ENCODE measurements at places on chromosomes 6 and 20. TPM values are rescaled to one million over a fixed set of nuclear protein-coding genes. Genes with fewer than 3 reads are reported as not detected.

EFCAB8 gene
- 1.1 TPM for total RNA-seq

PSMB8 gene
- total RNA-seq, result 39.3 TPM

FOXS1 gene
- 25.0 TPM for total RNA-seq

CENPW gene
- total RNA-seq, result 2.8 TPM

RGS17 gene
- total RNA-seq, result 0.31 TPM

BPIFB1 gene
- total RNA-seq, result 2.1 TPM

ECI2 gene
- 43.5 TPM for total RNA-seq

C6orf15 gene
- not detected for total RNA-seq

DNA sequence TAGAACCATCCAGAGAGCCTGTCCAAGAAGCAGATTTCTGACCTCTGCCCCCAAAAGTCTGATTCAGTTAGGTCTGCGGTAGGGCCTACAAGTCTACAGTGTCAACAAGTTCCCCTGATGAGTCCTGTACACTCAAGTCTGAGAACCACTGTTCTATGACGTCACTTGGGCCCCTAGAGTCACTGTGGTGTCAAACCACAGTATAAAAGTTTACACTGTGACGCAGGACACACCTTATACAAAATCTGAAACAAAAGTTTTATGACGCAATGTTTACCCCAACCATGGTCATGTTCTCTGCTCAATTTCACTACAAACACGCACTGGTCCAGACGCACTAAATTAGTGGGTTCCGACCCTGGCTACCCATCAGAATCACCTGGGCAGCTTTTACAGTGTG, 17.9 kb downstream of the SLA2 start:
- no peak for DNase-seq

GRCh38 chr6:26088344-26088743, 1.1 kb downstream of the HFE start:
- no peak for DNase-seq

GRCh38 chr6:137763886-137764285, 103.2 kb upstream of the TNFAIP3 start:
- no peak for DNase-seq

GRCh38 chr6:143721642-143722041, 43.9 kb downstream of the PHACTR2 start:
- DNase-seq, result no peak

DNA sequence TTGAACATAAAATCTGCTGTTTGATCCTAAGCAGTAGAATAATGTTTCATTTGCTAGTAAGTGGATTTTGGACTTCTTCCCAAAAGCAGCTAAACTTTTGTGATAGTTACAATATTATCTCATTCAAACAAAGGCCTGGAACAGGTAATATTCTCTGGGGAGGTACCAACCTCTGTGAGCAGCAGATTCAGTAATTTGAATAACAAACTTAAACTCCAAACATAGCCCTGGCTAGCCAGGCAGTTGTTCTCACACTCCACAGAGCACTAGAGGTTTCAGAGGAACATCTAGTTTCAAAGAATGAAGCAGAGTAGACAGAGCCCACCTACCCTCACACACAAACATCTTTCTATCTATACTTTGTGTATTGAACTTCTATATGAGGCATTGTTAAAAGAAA, 40.9 kb downstream of the LGSN start:
- DNase-seq, result no peak

- DNase-seq, result no peak
Observed at GRCh38 chr6:105179244-105180065, at the start of gene POPDC3. Gene POPDC3, minus strand, starts transcription at chr6:105180014. Its CDS starts 18,105 bp downstream, at chr6:105161909.

- no peak for DNase-seq
Observed at GRCh38 chr6:13557841-13558240, 16.6 kb upstream of the SIRT5 start.

- no peak for DNase-seq
Observed at GRCh38 chr6:20559924-20560551, 25.8 kb downstream of the CDKAL1 start.

DNA sequence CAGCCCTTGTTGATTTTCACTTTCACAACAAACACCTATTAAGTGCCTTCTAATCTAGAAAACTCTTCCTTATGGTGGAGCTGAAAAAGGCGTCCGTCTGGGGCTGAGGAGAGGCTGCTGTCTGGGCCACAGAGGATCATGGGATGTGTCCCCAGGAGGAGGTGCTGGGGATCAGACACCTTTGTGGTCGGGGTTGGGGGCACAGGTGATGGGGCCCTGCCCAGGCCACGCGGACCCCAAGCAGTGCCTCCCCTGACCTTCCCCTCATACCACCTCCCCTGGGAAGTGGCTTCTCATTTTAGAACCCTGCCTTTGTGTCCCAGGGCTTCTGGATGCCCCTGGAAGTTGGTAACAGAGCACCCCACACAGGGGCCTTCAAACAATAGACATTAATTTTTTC, 41.1 kb downstream of the SUN5 start:
- no peak for DNase-seq

GRCh38 chr6:138387577-138388368, 10.1 kb downstream of the SMIM28 start:
- DNase-seq, result no peak

DNA sequence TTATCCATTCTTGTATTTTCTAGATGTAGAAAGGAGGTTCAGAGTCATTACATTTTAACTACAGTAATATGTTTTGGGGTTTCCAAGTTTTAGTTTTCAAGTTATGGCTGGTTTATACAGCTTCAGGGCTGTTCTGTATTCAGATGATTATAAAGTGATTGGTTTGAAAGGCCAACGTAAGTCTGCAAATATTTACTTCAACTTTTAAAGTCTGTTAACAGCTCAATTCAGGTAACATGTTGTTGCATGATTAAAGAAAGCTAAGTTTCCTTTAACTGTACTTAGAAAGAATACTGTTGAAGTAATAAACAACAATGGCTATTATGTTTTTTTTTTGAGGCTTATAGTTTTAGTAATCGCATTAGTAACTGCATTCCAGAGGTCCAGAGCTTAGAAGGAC, 22.8 kb upstream of the GCLC start:
- DNase-seq, result no peak

DNA sequence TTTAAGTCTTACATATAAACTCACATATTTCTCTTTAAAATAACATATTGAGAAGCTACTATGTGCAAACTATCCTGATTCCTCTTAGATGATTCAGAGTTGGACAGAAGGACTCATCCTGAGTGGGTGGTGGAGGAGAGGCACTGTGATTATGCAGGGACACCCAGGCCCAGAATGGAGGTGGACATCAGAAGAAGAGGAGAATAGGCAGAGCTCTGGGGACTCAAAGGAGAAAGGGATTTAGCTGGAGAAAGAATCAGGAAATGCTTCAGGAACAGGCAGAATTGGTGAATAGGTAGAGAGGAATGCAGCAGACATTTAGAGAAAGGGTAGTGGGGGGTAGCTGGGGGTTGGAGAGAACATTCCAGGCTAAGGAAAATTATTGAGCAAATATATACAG, 17.4 kb downstream of the RCAN2 start:
- DNase-seq, result no peak

DNA sequence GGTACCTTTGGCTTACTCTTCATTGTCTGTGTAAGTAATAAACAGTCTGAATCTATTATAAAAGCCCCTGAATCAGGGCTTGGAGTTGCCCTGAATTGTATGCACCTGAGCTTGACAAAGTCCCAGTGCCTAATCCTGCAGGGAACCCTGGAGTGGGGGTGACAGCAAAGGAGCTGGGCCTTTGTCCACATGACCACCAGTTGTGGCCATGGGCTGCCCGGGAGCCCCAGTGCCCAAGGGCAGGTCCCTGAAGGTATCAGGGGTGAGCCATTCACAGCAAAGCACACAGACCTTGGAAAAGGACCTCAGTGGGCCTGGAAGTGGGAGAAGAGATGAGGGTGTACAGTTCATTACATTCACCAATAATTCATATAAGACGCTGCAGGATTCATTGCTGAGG, 94.2 kb downstream of the BANF2 start:
- DNase-seq, result no peak

GRCh38 chr6:133629970-133630369, 258.9 kb upstream of the TCF21 start:
- no peak for DNase-seq

GRCh38 chr20:48659858-48660257, 167.9 kb downstream of the PREX1 start:
- DNase-seq, result no peak

- no peak for DNase-seq
Observed at GRCh38 chr6:11368760-11369159, 136.3 kb upstream of the NEDD9 start.

DNA sequence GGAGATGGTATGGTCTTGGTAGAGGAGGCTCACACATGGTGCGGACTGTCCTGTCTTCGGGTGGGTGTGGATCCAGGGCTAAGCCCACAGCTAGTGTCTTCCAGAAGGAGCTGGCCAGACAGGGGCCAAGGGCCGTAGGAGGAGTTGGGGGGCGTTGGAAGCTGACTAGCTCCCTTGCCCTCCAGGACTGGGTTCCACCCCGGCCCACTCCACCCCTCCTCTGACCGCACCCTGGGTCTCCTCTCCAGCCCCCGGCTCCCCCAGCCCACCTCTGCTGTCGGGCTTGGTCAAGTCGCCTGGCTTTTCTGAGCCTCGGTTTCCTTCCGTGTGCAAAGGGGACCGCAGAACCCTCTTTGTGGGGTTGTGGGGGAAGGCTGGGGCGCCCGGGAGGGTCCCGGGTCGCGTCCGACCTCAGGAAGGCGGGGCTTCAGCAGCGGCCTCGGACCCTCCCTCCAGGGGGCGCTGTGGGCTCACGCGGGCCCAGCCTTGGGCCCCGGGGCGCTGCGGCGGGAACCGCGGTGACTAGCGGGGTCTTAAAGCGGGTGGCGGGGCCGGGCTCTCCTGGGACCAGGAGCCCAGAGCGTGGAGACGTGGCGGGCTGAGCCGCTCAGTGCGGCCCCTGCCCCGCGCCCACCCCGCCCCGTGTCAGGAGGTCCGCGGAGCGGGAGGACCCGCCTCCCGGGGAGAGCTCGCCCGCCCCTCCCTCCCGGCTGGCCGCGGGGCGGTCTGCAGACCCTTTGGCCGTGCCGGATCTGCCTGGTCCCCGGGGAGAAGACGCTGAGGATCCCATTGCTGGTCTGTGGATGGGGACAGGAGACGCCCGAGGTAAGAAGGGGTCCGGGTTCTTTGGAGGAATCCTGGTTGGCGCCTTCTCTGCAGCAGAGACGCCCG, 5.4 kb downstream of the NPBWR2 start:
- DNase-seq, result no peak

GRCh38 chr20:31543966-31544598, 29.8 kb downstream of the HM13 start:
- no peak for DNase-seq

- no peak for DNase-seq
Observed at GRCh38 chr20:49140411-49140810, 47.7 kb downstream of the STAU1 start.

DNA sequence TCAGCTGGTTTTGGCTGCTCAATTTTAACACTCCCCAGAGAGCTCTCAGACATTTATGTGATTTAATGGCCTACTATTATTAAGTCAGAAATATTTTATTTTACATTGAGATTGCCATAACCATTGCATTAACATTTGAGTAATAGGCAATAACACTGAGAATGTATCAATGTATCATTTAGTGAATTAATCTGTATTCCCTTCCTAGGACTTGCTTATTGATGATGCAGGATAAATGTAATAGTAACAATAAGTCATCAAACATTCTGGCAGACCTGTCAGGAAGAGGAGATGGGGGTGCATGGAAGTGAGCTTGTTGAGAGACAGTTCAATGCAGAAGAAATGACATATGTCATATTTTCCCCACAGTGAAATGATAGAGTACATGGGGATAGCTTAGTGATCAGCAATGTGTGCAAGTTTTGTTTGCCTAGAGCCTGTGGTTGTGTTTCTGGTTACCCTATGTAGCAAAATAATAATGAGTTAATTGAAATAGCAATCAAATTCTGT, 458.9 kb downstream of the EYS start:
- no peak for DNase-seq

- DNase-seq, result no peak
Observed at GRCh38 chr6:133055441-133055966, 185.7 kb upstream of the EYA4 start.

DNA sequence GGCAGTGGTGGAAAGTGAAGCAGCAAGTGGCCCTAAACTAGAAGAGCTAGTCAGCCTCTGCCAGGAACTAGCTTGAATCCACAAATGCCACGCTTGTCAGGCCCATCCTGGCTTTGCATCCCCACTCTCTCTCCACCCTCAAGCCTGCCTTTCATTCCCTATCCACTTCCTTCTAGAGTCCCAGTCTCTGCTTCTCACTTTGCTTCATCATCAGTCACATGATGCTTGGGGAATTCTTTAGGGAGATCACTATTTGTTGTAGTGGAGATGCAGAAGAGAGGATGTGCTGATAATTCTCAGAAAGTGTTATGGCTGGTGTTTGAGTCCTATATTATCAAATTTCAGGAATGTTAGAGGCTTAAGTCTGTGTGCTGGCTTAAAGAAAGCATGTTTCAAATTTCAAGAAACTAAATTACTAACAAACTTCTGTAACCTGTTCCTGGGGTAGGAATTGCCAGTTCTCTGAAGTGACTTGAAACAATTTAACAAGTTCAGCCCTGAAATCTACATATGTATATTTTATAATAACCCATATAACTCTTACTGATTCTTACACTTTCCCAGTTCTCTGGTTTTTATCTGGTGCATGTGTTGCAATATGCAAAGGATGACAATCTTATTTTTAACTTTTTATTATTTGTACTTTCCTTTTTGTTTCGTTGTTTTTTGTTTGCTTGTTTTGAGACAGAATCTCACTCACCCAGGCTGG, 7.5 kb downstream of the TRIM39 start:
- DNase-seq, result no peak

GRCh38 chr6:9978480-9978879, 436.4 kb downstream of the TFAP2A start:
- no peak for DNase-seq

DNA sequence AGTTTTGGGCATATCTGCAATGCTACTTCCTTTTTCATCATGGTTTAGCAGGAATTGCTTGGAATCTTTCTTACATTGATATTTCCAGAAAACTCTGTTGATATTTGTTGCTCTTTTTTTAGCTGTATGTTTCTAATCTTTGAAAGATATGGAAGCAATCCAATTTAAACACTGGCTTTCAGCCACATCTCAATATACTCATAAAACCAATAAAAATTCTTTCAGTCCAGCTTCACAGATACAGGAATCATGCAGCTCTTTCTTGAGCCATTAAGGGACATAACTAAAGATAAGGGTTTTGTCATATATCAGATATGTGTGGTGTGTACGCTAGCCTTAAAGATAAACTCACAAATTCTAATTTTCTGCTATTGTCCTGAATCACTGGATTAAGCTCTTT, 47.4 kb downstream of the PKIB start:
- no peak for DNase-seq

GRCh38 chr6:72969666-72970065, 255.6 kb downstream of the KHDC1L start:
- DNase-seq, result no peak

- DNase-seq, result no peak
Observed at GRCh38 chr6:96227135-96227534, 211.4 kb downstream of the FUT9 start.

- no peak for DNase-seq
Observed at GRCh38 chr6:107418118-107418517, 41.2 kb downstream of the PDSS2 start.

DNA sequence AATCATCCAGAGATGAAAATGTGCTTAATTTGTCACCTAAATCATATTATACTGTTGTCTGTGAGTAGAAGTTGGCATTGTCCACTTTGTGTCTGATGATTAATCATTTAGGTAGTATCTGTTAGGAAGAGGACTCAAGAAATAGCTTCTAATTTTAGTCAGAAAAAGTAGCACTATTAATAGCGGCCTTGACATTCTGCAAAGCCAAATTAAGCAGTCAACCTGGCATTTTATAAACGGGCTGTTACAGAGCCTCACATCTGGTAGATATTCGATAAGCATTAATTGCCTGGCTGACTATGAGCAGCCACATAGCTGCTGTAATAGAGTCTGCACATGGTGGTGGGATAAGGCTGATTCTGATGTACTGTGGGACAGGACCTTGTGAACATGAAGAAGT, 99.5 kb downstream of the KLHL32 start:
- no peak for DNase-seq
